ENCODE measurements at places on chromosomes 6 and 20.

DNA sequence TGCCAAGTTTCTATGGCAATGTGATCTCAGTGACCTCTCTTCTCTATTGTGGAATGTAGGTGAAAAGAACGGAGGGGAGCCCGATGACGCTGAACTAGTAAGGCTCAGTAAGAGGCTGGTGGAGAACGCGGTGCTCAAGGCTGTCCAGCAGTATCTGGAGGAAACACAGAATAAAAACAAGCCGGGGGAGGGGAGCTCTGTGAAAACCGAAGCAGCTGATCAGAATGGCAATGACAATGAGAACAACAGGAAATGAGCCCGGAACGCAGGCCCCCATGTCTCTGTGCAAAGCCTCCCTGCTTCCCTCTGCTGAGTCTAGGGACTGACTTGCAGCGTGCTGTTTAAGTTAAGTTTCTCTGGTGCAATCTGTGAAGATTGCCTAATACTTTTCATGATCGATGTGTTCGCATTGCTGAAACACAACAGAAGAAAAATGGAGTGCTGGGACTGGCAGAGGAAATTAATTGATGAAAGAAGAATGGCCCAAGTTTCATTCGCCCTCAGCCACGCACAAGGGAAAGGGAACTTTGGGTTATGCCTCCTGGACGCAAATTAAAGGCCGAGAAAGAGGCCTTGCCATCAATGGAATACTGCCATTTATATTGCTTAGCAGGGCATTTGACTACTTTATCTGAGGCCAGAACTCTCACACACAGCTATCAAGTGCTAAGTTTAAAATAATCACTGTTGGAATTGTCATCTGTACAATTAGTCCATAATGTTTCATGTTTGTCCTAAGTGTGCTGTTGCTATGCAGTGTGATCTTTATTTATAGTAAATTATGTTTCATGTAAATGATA, 146.4 kb downstream of the AKAP7 start:
- peak; percentile 74 for DNase-seq

DNA sequence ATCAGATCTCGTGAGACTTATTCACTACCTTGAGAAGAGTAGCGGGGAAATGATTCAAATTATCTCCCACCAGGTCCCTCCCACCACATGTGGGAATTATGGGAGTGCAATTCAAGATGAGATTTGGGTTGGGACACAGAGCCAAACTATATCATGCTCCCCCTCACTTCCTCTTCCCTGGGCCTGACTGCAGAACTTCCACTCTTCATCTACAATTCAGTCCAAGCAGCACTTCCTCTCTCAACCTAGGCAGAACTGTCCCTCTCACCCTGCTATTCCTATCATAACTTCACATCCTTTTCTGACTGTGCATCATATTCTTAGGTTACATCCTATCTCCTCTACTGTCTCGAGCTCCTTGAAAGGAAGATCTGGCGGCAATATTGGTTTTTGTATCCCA, 184.0 kb upstream of the HDDC2 start:
- no peak for DNase-seq

- no peak for DNase-seq
These were observed 39.2 kb downstream of the TSPYL4 start for GRCh38 chr6:116214681-116215080.

GRCh38 chr6:15618685-15619084, 44.1 kb downstream of the DTNBP1 start:
- DNase-seq = no peak

DNA sequence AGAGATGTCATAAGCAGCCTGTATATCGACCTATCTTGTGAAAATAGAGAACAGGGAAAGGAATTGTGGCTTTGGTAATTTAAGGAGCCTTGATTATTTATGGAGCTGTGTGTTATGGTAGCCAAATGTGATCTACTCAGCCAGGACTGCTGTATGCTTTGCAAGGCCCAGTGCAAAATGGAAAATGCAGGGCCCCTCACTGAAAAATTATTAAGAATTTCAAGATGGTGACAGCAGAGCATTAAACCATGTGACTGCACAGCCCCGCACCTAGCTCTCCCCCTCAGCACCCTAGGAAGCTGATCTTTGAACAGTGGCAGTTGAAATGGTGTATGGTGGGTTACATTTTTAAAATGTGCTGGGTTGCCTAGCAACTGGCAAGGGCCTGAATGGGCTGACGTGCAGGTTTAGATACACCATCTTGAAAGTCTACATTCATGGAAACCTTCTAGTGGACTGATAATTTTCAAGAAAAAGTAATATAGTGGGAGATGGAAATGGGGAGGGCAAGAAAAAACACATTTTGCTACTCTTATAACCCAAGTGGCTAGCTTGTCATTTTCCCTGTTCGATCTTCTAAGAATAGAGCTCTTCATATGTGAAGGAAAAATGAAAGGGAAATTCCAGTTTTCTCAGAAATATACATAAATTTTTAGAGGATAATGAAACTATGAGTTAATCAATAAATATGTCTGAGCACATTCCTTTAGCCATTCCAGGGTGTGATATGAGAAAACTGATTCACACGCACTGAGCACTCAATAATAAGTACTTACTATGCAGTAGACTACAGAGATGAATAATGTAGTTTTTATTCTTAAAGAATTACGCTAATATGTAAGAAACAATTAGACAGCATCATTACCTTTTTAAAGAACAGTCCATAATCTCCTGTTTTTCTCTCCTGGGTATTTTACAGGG, 208.0 kb downstream of the ARHGAP18 start:
- no peak for DNase-seq

- DNase-seq = no peak
These were observed 187.1 kb downstream of the EYA4 start for GRCh38 chr6:133428295-133428694.

DNA sequence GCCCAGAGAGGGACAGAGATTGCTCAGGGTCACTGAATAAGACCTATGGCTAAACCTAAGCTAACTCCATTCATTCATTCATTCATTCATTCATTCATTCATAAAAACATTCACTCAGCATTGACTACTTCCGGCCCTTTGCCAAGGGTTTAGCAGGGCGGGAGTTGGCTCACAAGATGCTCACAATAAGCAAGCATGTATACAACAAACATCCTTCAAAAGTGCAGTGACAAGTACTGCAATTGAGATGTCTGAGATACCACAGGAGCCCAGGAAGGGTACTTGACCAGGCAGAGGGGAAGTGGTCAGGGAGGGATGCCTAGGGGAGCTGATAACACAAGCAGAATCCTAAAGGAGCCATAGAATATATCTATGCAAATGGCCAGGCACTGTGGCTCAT, 18.2 kb upstream of the KIAA1755 start:
- DNase-seq = no peak

GRCh38 chr6:11275598-11275997, 43.1 kb upstream of the NEDD9 start:
- DNase-seq = no peak

DNA sequence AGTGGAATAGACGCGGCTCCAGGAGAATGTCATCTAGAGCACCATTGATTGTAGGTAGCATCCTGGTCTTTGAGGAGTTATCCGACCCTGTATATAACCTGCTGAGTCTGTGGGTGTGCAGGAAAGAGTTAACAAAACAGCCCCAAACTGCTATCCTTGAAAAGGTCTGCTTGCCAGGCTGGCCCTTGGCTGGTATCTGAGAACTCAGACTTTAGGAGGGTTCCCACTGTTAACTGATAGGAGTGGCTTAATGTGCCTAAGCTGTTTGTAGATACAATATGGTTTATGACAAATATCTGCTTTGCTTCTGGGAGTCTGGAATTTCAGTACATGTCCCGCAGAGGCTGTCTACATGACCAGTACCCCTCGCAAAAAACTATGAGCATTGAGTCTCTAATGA, 27.6 kb upstream of the MCUR1 start:
- DNase-seq = no peak

DNA sequence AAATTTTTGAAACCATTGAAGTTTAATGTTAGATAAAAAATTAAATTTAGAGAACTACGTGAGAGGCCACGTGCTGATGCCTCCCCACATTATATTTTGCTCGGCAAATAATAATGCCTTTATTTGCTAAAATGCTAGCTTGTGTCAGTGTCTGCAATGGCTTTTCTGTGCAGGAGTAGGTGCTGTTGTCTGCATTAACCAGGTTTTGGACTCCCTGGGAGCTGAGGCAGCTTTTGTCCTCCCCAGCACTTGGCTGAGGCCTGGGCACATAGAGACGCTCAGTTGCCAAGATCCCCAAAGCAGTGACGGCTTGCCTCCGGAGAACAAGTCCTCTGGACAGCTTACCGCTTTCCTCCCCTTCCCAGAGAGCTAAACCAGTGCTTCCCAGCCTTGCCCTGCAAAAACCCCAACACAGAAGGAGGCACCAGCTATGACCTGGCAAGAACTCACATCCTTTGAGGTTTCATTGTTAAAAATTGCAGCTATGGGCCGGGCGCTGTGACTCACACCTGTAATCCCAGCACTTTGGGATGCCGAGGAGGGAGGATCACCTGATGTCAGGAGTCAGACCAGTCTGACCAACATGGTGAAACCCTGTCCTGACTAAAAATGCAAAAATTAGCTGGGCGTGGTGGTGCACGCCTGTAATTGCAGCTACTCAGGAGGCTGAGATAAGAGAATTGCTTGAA, 59.9 kb downstream of the KAT14 start:
- DNase-seq = no peak

DNA sequence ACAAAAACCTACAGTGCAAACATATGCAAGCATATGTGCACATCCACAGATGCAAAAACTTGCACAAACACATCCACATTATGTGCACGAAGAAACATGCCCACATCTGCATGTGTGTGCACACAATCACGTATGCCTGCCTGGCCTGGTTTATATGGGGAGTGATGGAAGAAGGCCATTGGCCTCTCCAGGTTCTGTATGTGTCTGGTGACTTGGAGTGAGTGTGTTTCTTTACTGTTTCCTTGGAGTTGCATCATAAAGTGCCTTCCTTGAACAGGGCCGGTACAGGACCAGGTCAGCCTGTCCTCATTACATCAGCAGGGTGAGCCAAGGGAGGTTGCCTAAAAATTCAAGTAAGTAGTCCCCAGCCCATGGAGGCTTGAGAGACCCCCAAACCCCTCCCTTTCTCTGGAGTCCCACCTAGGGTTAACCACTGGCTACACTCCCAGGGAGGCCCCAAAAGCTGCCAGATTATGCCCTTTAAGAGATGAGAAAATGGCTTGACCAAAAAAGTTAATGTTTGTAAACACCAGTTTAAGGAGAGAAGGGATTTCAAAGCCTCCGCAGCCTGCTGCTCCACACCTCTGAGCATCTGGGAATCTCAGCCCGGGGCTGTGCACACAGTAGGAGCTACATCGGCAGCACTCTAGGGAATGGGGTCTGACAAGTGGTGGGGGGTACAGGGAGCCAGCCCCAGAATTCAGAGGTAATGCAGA, 140.8 kb downstream of the VEGFA start:
- no peak for DNase-seq

DNA sequence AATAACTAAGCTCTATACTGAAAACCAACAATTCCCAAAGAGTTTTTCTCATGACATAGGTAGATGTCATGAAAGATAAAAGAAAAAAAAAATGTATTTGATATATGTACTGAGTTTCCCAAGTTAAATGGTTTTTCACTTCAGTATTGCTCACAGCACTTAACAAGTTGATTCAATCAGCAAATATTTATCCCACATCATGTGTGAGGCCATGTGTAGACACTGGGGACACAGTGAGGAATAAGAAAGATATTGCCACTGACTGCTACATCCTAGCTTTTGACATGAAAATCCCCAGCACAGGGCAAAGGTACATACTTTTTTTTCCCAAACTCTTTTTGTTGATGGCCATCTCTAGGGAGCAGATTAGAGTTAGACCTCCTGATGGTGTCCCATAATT, 25.3 kb downstream of the SPTLC3 start:
- no peak for DNase-seq

- no peak for DNase-seq
These were observed 38.8 kb downstream of the SNX9 start for GRCh38 chr6:157861814-157862213.

DNA sequence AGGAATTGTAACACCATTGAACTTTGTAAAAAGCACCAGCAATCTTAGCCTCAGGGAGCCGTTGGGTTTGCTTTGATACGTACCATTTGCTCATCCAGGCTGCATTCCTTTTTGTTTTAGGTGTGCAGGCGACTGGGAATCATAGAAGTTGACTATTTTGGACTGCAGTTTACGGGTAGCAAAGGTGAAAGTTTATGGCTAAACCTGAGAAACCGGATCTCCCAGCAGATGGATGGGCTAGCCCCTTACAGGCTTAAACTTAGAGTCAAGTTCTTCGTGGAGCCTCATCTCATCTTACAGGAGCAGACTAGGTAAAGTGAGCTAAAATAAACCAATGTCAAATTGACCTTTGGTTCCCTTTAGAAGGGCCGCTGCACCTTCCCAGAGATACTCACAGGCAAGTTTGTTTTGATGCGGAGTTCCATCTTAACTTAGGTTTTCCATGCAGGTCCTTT, 1.6 kb downstream of the MYLIP start:
- peak; percentile 66 for DNase-seq

DNA sequence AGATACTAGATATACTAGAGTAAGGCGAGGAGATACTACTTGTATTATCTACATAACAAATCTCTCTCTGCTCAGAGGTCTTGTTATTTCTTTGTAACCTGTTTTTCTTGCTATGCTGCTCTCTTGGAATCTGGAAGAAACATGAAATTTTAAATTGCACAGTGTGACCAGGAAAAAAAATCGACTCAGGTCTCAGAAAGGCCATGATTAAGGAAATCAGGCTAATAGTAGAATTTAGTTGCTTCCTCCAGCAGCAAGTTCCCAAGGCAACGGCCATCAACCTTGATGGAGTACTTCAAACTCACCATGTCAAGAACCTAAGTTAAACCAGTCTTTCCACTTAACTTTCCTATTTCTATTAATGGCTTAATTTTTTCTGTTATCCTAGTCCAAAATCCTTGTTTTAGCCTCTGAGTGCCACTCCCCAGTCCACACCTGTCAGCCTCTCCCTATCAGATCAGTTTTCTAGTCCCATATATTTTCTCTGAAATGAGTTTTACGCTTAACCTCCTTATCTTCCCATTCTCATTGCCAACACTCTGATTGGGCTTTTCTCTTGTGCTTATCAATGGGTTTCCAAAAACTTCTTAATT, 87.7 kb upstream of the BEND3 start:
- DNase-seq = peak; percentile 47

DNA sequence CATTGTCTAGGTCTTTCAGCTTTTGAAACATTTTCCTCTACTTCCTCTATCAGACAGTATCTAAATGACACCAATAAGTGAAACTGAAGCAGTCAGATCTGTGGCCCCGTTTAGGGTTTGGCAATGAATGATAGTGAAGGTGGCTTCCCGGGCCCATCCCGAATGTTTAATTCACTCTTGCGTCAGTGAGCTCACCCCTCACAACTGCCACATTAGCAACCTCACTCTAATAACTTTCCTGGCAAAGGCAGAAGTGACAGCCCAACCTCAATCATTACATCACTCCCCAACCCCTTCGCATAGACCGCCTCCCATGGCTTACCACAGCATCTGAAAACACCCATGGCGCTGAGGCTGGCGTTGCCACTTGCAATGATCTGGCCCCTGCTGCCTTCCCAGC, 92.4 kb upstream of the CD83 start:
- no peak for DNase-seq

- DNase-seq = no peak
These were observed 16.8 kb upstream of the SNX9 start for GRCh38 chr6:157806131-157806855.

DNA sequence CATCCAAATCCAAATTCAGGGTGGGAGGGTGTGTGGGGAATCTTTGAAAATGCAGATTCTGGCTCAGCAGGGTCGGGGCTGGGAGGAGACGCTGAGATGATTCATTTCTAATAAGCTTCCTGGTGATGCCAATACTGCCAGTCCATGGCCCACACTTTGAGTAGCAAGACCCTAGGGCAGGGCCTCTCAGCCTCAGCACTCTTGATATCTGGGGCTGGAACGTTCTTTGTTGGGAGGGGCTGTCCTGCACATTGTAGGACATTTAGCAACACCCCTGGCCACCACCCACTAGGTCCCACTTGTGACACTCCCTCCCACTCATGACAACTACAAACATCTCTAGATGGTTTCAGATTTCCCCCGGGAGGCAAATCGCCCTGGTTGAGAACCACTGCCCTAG, 191.0 kb downstream of the ZDHHC14 start:
- DNase-seq = no peak
